ENCODE measurements at places on chromosomes 5 and 9.

GRCh38 chr5:96113170-96113939 lies 151.7 kb upstream of the ELL2 start:
- no peak for DNase-seq

DNA sequence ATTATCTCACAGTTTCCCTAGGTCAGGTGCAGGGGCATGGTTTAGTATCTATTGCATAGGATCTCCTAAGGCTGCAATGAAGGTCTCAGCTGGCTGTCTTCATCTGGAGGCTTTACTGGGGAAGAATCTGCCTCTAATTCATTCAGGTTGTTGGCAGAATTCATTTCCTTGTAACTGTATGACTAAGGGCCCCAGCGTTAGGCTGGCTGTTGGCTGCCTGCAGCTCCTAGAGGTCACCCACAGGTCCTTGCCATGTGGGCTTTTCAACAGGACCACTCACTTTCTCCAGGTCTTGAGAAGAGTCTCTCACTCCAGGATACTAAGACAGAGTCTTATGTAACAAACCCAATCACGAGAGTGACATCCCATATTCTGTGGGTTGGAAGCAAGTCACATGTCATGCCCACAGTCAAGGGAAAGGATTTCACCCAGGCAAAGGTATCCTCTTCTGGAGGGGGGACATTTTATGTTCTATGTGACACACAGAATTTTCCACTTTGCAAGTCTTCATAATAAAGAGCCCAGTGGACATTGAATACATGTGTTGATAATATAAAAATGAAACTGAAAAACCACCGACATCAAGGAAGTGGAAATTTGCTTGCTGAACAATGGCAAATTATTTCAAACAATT lies 38.2 kb downstream of the HMHB1 start:
- DNase-seq = no peak

DNA sequence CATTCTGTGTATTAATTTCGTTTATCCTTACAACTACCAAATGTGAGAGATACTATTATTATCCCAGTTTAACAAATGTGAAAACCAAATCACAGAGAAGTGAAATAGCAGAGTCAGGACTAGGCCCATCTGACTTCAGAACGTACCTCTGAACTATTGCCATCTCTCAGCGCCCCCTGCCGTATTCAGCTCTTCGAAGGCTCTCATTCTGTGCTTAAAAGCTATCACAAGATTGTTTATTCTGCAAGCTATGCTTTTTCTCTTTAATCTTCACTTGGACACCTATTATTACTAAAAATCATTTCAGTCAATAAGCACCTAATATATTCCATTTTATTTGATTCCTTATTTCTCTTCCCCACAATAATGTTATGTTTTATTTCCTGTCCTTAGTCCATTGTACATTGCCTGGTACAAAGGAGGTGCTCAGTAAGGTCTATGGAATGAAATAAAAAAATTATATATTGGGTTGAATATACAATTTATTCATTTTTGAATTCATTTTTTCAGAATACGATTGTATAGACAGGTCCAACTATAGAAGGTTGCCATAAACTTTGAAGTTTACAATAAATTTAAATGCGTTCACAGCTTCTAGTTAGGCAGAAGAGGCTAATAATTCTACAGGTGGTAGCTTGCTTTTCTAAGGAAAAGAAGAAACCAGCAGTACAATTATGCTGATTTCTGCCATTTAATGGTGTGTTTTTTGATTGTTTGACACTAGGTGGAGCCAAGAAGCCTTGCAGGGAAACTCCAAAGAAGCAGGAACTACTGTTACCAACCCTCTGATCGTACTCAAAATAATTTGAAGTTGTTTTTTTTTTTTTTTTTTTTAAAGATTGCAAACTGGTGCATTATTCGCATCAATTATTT lies 202.2 kb upstream of the DMRTA1 start:
- no peak for DNase-seq

DNA sequence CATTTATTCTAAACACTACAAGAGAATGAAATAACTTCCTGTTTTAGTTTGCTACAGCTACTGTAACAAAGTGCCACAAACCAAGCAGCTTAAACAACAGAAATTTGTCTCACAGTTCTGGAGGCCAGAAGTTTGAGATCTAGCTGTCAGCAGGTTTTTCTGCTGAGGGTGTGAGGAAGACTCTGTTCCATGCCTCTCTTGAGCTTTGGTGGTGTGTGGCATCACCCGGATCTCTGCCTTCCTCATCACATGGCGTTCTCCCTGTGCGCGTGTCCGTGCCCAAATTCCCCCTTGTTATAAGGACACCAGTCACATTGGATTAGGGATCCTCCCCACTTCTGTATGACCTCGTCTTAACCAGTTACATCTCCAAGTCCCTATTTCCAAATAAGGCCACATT lies 97.7 kb downstream of the CFAP95 start:
- no peak for DNase-seq

GRCh38 chr5:172943283-172943841 lies 15.9 kb upstream of the RPL26L1 start:
- no peak for DNase-seq

- DNase-seq = no peak
These were observed 109.9 kb downstream of the YIPF5 start for GRCh38 chr5:144060598-144060997.

Measured in activated T-helper 1 cell treated with anti-CD3 and anti-CD28 coated beads, Interleukin-2, amount 50 U/mL, for 16 hours (primary cell).